ENCODE measurements at places on chromosomes 16 and 17.
A peak's percentile ranks its signal among the peaks of the same experiment; 100 is the strongest.

GRCh38 chr17:20948984-20949777, 93.6 kb downstream of the USP22 start:
- no peak for DNase-seq

DNA sequence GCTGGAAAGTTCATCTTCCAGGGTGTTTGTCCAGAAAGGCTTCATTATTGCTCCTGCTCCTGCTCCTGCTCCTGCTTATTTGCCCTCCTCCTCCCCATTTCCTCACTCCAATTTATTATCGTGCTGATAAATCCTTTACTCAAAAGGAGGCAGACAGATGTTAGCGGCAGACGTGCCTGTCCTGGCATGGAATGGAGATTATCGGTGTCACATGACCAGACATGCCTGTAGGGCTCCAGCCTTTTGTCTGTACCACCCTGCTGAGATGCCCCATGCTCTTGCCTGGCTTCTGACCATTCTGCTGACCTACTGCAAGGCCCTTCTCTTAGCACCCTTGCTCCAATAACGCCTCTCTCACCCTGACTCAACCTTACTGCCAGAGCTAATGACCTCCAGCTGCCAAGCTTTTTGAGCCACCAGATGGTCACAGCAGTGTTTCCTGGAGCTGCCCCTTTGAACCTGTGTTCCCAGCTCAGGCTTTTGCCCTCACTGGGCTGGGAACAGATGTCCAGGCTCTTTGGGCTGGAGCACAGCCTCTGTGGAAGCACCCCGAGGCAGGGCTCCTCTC, 12.8 kb downstream of the DNAH9 start:
- no peak for DNase-seq

- no peak for DNase-seq
Measured at GRCh38 chr16:67632415-67633172, 12.3 kb upstream of the CARMIL2 start.

DNA sequence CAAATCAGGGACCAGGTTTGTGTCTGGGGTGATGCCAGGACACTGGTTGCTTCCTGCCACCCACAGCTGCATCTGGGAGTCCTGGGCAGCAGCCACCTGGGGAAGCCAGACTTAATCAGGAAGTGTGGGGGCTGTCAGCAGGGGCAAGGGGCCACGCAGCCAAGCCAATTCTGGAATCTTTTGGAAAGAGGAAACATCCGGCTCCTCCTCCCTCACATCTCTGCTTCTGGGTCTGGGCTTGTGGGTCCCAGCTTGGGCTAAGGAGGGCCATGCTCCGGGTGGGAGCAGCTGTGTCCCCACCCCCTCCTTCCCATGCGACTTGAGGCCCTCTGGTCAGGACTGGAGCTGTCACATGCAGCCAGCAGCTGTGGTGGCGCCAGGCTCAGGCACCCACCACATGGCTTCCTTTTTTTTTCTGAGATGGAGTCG, 37.0 kb upstream of the CCDC182 start:
- no peak for DNase-seq

DNA sequence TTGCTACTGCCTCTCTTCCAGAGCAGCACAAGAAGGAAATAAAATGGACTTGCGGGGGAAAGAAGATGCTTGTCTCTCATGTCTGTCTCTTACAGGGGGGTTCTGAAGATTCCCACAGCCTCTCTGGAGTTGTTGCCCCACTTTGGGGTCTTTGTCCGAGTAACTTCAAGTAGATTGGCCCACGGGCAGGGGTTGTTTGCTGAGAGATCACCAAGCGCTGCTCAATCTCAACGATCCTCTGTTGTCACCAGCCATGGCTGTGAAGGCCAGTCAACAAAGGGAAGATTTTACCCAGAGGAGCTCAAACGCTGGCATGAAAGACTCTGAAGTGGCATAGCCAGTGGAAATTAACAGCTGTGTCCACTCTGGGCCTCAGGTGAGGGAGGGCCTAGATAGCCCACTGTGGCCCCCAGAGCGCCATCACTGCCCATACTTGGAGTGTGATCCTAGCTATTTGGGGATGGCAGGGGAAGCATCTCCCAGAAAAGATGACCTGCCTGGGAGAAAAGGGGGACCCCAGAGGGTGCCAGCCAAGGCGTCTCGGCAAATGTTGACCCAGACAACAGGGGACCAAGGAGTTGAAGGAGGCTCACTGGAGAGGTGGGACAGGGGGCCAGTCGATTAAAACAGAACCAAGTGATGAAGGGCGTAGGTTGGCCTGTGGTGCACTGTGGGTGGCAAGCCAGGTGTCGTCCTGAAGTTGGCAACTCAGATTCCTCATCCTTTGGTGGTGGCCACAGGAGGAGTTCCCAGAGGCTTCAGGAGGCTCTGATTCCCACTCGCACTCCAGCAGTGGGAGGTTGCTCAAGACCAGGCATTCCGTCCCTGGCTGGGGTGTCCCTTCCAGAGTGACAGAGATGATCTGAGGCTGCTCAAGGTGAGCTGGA, 28.0 kb downstream of the SLC13A5 start:
- no peak for DNase-seq

DNA sequence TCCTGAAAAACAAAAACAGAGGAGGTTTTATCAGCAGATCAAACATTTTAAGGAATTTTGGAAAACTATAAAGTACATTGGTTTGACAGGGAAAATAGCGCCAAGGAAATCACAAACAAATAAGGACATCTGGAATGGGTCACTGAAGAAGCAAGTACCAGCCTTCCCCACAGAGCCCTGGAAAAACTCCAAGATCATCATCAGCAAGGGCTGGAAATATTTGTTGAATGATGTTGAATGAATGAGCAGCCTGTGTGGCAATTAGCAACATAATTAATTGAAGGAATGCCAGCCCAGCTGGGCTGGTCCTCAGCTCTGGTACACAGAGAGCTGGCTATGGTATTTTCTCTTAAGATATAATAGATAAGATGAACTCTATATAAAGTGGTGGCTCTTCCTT, 290.4 kb downstream of the HS3ST3A1 start:
- DNase-seq = no peak

DNA sequence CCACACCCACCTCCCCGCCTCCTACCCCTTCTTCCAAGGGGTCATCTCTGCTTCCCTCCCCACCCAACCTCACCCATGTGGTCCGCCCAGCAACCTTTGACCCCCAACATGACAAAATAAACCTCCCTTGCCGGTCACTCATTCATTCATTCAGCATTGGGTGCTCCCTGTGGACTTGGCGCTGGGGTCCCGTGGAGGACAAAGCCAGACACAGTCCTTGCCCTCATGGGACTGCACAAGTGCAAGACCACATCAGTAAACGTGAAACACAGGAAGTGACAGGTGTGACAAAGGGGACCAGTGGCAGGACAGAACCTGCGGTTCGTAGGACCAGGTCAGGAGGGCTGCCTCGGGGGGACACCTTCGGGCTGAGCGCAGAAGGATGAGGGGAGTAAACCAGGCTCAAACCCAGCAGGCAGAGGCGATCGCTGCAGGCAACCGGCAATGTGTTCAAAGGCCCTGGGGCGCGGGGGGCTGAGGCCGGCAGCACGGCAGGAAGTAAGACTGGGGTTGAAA, 185.4 kb downstream of the SEC14L1 start:
- DNase-seq = no peak

DNA sequence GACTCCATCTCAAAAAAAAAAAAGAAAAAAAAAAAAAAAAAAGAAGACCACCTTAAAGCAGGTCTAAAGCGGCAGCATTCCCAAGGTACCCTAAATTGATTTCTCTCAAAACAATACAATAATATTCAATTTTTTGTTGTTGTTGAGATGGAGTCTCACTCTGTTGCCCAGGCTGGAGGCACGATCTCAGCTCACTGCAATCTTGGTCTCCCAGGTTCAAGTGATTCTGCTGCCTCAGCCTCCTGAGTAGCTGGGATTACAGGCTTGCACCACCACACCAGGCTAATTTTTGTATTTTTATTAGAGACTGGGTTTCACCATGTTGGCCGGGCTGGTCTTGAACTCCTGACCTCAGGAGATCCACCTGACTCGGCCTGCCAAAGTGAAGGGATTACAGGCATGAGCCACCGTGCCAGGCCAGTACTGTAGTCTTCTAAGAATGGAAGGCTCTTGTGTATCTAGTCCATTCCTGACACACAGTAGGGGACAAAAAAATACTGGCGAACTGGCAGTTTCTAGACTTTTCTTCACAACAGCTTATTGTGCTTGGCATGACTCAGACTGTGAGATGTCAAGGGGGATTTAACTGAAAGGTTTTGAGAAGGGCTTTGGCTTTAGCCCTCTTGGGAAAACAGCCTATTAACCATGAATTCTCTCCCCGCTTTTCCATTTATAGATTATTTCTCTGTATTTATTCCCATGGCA, 17.3 kb downstream of the CDR2 start:
- DNase-seq = no peak

- DNase-seq = no peak
Measured at GRCh38 chr16:57894390-57895080, 76.4 kb downstream of the CNGB1 start.

- no peak for DNase-seq
Measured at GRCh38 chr16:23270654-23271053, 31.4 kb upstream of the SCNN1B start.

GRCh38 chr17:49978501-49978900, 9.5 kb downstream of the DLX4 start:
- no peak for DNase-seq

- DNase-seq = peak; percentile 20
Measured at GRCh38 chr16:75320435-75320834, 69.0 kb upstream of the BCAR1 start.

GRCh38 chr16:8916541-8917225, 34.5 kb downstream of the LITAFD start:
- DNase-seq = no peak

DNA sequence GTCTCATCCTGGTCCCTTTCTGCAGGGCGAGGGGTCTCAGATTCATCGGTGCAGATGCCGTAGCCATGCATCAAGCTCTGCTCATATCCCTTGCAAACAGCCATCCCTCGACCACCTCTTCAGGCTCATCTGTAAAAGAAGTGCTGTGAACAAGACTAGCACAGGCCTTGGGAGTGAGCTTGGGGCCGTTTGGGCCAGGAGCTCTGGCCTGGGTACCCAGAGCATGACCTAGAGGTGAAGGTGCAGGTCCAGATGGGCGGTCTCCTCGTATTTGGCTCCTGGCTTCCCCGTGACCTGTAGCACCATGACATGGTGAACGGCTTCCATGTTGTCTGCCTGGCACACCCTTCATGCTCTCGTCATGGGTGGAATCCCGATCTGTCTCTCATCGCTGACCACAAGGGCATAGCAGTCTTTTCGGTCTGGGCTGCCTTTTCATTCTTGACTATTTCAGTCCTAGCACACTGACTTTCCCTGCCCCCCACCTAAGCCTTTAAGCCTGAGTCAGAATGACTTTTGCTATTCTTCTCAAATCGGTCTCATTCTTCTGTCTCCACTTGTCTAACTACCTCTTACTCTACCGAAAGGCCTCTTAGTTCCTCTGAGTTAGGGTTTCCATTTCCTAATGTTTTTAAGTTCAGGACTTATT, 216.0 kb downstream of the FOXL1 start:
- no peak for DNase-seq

GRCh38 chr17:40021451-40021971, 6.3 kb downstream of the CSF3 start:
- DNase-seq = no peak

- DNase-seq = no peak
Measured at GRCh38 chr16:53220585-53220984, 165.8 kb downstream of the CHD9 start.

GRCh38 chr17:79982986-79983385, 52.7 kb downstream of the TBC1D16 start:
- no peak for DNase-seq

DNA sequence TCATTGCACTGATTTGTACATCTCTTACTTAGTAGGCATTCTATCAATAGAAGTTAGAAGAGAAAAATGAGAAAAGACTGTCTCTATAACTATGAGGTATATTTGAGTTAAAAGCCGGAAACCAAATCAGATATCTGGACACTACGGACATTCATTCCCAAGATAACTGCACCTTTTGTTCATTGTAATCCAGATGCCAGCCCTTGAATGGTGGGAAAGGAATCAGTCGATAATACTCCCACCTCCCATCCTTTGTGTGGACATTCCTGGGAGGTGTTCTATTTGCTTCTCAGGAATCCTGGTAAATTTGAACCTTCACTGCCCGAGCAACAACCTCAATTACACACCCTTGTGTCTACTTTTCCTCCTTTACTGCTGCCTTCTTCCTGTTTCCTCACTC, 225.2 kb downstream of the CHD9NB start:
- DNase-seq = no peak

DNA sequence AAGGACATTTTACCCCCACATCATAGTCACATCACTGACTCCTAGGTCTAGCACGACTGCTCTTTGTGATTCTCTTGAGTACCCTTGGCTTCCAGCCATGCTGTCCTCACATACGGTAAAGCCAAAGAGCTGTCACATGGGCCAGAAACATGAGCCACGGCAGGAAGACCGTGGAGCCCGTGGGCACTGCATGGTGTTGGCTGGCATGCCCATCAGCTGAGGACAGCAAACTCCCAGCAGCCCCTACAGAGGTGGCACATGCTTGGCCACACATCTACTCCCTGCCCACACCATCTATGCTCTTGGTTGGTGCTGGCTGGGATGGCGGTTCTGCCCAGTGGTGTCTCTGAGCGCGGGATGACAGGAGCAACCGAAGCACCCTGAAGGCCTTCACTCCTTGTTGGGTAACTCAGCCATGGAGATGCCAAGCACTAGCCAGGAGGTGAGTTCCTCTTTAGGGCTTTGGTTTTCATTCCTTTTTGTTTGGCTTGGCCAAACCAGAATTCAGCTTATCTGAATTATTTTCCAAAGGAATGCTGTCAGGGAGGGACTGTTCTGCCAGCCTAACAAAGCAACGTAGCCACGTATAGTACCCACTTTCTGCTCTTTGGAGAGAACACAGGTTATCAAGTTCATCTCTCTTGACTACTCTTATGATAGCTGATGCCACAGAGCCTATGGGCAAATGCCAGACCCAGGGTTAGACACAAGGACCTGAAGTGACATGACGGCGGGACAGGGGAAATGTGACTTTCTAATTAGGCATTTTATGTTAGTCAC, 10.0 kb downstream of the TNFAIP1 start:
- no peak for DNase-seq

DNA sequence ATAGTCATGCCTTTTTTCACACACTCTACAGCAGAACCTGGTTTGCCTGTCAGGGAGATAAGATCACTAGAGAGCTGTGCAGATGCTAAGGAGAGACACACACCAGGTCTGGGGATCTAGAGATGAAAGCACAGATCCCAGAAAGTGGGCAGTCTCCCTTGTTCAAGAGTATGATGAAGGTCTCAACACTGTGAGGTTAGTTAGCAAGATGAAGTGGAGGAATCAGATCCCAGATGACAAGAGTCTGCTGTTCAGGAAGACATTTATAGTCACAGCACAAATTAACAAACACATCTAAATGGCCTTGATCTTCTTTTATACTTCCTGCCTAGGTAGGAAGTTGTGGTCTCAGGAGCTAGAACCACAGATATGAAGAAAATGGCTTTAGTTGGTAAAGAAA, 23.4 kb upstream of the SKAP1 start:
- DNase-seq = no peak

DNA sequence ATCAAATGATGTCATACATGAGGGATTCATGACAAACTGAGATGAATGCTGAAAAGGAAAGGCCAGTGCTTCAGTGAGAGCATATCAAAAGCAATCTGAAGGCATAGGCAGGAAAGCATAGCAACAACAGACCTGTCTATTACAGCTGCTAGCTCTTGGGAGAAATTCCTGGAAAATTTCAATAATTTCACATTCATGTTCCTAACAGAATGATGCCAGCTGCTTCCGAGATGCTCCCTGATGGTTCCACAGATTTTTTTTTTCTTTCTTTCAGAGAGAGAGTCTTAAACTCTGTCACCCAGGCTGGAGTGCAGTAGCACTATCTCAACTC, 50.3 kb upstream of the CLEC3A start:
- DNase-seq = no peak
